Neuronal stem cell (in vitro differentiated cells): ENCODE measurements at places on chromosomes 5 and 9.
A peak's percentile ranks its signal among the peaks of the same experiment; 100 is the strongest.

DNA sequence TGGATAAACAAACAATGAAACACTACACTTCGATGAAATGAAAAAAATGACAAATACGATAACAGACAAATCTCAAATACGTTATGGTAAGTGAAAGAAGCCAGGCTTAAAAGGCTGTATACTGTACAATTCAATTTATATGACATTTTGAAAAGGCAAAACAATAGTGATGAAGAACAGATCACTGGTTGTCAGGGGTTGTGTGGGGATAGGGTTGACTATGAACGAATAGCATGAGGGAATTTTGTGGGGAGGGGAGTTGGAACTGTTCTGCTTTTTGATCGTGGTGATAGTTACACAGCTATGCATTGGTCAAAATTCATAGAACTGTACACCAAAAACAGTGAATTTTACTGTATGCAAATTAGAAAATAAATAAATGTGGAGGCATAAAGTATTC lies 7.8 kb upstream of the FER start:
- no peak for DNase-seq

- DNase-seq = no peak
Observed at GRCh38 chr5:83764101-83764500, 43.4 kb upstream of the HAPLN1 start.

DNA sequence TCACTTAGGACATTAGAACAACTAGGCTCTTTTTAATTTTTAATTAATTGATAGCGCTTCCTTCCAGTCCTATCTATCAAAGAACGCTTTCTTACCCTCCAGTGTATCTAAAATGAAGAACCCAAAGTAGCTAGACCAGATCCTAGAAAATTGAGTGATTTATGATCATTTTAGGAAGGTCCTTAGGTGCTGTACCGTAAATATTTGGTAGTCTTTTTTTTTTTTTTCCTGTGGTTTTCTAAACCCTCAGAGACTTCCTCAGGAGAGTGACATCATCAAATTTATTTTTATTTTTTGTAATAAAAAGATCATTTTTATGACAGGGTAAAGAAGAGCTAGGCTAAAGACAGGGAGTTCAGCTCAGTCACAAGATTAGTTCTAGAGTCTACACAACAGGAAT lies 197.4 kb downstream of the WDR70 start:
- DNase-seq = no peak

DNA sequence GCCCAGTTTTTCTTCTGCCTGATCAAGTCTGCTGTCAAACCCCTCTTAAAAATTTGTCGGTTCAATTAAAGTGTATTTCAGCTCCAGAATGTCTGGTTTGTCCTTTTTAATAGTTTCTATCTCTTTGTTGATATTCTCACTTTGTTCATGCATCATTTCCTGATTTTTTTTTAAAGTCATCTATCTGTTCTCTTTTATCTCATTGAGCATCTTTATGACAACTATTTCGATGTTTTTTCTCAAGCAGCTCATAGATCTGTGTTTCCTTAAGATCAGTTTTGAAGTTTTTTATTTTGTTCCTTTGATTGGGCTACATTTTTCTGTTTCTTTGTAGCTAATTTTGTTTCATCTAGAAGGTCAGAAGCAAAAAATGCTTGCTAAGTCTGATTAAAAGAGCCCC lies 53.7 kb downstream of the FGD3 start:
- DNase-seq = no peak

DNA sequence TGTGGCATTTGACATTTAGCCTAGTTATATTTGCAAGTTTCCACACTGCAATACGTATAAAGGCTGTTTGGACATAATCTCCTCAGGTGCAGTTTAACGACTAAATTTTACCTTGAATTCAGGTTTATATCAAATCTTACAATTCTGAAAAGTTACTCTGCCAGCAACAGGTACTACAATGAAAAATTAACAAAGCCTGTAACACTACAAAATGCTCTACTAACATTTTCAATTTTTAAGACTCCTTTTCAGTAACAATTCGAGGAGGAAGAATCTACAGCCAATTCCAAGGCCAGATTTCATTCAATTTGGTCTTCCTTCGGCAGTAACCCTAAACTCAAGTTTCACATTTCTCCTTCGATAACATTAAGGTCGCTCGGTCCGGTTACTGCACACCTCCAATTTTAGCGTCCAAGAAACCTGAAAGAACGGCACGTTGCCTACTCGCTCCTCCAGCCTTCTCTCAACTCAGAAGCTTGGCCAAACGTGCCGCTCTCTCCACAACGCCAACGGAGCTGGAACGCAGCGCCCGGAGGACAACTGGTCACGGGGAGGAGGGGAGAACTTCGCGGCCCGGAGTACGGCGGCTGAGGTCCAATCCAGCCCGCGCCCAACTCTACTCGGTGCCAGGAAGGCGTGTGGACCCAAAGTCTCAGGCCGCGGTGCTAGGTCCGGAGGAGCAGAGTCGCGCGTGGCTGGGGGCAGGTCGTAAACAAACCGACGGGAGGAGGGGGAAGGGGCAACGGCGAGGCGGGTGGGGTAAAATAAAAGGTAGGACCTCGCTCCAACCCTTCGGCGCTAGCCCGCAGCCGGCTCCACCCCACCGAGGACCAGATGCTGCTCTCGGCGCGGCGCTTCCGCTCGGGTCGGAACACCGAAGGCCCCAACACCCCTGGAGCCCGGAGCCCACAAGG lies 681 bp downstream of the FNIP1 start:
- peak; percentile 43 for DNase-seq

DNA sequence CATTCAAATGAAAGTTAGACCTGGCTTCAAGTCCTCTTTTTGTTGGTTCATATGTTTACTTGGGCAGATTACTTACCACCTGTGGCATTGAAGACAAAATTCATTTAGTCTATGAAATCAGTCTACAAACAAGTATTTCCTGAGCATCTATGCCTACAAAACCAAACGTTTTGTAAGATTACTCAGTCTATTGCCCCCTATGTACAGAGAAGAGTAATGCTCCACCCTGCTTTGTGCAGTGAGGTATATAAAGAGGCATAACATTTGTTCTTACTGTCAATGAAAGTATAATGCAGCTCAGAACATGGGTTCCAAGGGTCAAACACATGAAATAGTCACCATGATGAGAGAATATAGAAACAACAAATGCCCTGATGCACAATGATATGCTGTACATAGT lies 580.7 kb downstream of the KIF4B start:
- no peak for DNase-seq

DNA sequence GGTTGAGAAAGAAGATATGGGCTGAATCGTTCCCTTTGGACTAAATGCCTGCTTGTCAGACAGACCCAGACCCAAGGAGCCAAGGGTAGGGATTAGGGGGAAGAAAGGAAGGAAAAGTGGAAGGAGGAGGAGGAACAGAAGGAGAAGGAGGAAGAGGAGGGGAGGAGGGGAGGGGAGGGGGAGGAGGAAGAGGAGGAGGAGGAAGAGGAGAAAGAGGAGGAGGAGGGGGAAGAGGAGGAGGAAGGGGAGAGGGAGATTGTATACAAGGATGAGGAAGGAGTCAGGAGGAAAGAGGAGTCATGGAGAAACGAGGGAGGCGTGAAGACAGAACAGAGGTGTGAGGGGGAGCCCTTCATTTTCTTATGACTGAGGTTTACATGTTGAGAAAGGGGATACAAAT lies 46.9 kb upstream of the DNAH5 start:
- no peak for DNase-seq

- DNase-seq = no peak
Observed at GRCh38 chr9:136085815-136086212, 9.3 kb downstream of the NACC2 start.

DNA sequence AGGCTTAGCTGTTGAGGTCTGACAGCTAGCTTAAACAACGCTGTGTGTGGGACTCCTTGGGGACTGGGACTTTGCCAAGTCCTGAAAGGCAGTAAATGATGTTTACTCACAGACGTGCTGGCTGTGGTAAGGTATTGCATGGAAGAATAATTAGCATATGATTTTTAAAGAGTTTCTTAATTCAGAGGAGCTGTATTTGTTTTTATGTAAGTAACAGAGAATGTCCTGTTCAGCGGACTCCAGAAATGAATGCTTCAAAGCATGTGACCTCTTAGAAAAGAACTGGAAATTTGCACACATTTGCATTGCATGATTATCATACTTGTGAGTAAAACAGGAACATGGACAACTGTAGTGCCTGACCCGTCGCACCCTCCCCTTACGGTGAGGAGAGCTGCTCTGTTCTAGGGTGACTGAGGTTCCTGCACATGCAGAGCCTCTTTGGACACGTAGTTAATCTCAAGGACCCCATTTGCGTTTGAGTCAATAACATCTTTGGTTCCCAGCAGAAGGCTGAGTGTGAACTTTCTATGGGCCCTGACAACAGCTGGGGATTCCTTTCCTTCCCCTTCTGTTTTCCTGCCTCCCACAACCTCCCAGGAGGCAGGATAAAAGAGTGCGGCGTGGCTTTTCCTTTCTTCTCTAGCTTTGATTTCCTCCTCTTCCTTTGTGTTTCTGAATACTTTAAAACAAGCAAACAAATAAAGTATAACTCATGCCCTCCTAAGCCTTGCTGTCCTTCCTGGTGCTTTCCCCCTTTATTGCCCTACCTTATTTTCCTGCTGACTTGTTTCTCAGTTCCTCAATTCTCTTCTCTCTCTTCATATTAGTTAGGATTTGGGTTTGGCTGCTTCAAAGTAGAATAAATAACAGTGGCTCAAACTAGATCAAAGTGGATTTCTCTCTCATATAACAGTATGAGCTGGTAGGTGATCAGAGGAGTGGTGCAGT lies 157.2 kb upstream of the CD180 start:
- DNase-seq = peak; percentile 6

GRCh38 chr5:35052838-35053237 lies 5.1 kb upstream of the AGXT2 start:
- DNase-seq = no peak

DNA sequence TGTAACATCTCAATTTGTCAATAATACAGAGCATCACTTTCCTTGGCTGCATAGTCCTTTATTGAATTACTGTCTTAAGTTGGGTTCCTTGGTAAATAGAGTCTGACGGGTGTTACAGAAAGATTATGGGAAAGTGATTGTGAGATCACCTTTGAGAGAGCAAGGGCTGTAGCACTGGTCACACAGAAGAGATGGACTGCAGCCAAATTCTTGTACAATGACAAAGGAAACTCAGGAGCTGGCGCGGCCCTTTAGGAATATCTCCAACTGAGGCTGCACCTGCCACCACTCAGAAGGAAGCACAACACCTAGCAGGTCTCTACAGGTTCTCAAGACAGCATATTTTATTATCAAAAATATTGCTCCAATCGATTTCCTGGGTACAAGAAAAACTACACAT lies 350.0 kb upstream of the ISL1 start:
- DNase-seq = no peak

GRCh38 chr5:133863857-133864585 lies 104.4 kb downstream of the C5orf15 start:
- DNase-seq = no peak

GRCh38 chr5:129905473-129906176 lies 1.4 kb downstream of the CHSY3 start:
- DNase-seq = peak; percentile 32

GRCh38 chr9:113154946-113155345 lies 4.1 kb downstream of the SLC31A2 start:
- DNase-seq = no peak

DNA sequence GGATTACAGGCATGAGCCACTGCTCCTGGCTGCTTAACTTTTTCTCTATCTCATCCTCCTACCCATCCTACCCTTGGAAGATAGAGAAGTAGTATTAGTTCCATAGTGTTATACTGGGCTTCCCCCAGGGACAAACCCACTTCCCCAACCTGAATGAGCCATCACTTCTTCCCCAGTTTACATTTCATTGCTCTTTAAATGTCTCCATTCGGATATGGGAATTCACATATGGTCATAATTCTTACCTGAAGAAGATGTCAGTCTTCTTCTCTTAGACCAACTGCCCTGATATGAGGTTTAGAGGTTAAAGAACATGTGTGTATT lies 1.9 kb downstream of the CD274 start:
- no peak for DNase-seq

- DNase-seq = no peak
Observed at GRCh38 chr9:9901624-9902023, 711.2 kb downstream of the PTPRD start.

GRCh38 chr5:34915856-34916192 lies 313 bp downstream of the BRIX1 start:
- DNase-seq = no peak

GRCh38 chr9:110877374-110877773 lies 160.9 kb downstream of the LPAR1 start:
- no peak for DNase-seq

DNA sequence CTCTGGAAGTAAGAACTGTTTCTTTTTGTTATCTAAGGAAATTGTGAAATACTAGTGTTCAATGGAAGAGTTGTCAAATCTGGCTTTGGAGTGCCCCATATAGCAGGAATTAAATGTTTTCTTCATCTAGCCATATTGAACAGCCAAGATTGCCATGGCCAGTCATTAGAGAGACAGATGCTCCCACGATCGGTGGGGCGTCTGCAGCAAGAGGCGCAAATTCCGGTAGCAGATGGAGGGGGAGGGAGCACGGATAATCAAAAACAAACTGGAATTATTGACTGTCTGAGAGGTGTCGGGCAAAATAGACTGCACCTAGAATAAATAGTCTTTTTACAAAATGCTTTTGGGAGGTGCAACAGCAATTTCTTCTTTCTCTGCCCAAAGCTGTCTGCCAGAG lies 139.1 kb upstream of the FSTL4 start:
- no peak for DNase-seq

DNA sequence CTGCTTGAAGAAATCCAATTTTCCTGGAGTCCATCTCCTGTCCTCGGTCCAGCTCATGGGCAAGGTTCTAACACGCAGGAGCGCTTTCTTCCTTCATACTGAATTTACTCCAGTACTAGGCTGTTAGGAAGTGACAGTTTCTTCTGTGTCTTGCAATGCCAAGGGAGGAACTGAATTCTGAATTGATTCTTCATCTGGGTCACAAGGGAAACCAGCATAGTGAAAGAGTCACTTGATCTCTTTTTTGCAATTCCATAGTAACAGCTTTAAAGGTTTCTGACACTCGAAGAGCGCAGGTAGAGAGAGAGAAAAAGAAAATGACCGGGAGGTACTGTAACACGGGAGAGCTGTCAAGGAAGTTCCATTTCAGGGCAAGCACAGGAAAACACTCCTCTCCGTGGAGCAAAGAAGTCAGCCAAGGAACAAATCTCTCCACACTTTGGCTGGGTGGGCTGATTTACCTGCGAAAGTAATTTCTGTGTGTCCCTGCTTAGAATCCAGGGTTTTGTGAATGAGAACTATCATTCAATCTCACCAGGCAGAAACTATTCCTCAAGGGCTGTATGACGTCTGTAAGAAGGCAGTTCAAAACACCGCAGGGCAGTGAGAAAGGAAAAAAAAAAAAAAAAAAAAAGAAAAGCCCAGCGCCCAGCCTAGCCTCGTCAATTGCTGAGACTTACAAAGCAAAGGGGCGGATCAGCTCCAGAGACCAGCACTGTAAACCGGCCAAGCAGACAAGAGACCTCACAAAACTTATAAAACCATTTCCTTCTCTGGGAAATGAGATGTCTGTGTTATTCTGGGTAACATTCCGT lies 617.8 kb downstream of the PDE4D start:
- DNase-seq = peak; percentile 37

DNA sequence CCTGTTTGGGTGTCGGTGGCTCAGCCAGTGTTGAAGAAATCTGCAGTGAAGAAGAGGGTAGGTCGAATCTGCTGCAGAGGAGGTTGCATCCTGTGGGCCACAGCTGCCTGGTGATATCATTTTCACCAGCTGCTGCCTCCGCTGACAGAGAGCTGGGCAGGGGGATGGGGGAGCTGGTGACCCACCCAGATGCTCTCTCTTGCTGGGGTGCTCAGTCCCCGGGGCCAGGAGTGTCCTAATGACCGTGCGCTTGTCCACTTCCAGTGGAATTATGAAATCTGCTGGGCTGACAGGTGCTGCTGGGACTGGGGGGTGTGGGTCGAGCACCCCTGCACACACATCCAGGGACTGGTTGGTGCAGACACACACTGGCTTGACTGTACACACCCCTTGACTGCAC lies 83.2 kb upstream of the IRX4 start:
- no peak for DNase-seq
